HAP-1 (cell line): ENCODE measurements at places on chromosomes 11 and 22.

- DNase-seq = no peak
These were observed 31.3 kb downstream of the CTNND1 start for GRCh38 chr11:57792870-57793269.

GRCh38 chr22:27296091-27296675, 505.4 kb downstream of the MN1 start:
- no peak for DNase-seq

- no peak for DNase-seq
These were observed 3.7 kb upstream of the HSPA8 start for GRCh38 chr11:123065621-123066020.

GRCh38 chr11:119941636-119942411, 196.1 kb downstream of the TRIM29 start:
- DNase-seq = no peak

- no peak for DNase-seq
These were observed 38.1 kb upstream of the LDLRAD3 start for GRCh38 chr11:35905646-35906276.
